COLO829 (cell line): ENCODE measurements at places on chromosomes 11 and 22.

- DNase-seq, result no peak
These were observed 715.9 kb upstream of the API5 start for GRCh38 chr11:42595876-42596275.

GRCh38 chr11:1015826-1016545 is 20.5 kb downstream of the MUC6 start:
- no peak for DNase-seq

- no peak for DNase-seq
These were observed 61.3 kb downstream of the DENND5A start for GRCh38 chr11:9203691-9204311.

DNA sequence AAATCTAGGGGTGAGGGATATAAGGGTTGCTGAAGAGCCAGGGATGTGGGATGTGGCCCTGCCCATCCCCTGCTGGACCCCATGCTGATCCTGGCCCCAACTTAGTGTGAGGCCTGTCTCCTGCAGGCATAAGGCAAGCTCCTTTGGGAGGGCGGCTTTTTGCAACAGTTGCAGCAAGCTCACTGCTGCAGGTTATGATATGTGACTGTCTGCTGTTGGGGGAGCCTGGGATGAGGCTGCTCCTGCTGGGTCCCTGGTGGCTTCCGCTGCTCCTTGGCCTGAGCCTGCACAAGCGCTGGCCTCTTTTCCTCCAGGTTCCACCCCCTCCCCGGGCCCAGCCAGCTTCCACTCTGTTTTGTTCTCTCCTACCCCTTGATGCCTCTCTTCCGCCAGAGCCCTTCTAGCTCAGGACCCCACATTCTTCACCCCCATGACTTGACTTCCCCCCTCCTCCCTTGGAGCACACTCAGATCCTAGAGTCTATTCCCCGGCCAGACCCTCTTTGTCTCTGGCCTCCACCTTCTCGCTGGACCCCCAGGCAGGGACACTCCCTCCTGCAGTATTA is 35.0 kb upstream of the SYT13 start:
- DNase-seq, result no peak

GRCh38 chr11:3169255-3170043 is 4.3 kb upstream of the OSBPL5 start:
- DNase-seq, result no peak

DNA sequence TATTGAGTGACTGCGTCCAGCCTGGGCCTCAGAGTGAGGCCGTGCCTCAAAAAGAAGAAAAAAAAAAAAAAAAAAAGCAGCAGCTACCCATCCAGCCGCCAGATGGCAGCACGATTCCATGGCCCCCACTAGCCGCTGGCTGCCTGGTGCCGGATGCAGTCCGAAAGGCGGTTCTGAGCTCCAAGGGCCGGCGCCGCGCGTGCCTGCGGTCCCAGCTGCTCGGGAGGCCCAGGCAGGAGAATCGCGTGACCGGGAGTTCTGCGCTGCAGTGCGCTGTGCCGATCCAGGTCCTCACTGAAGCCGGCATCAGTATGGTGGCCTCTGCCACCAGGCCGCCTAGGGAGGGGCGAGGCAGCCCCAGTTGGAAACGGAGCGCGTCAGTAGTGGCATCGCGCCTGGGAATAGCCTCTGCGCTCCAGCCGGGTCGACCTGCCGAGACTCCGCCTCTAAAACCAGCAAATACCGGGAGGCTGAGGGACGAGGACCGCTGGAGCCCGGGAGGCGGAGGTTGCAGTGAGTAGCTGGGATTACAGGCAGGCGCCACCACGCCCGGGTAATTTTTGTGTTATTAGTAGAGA is 19.3 kb downstream of the SCARF2 start:
- peak; percentile 82 for DNase-seq

DNA sequence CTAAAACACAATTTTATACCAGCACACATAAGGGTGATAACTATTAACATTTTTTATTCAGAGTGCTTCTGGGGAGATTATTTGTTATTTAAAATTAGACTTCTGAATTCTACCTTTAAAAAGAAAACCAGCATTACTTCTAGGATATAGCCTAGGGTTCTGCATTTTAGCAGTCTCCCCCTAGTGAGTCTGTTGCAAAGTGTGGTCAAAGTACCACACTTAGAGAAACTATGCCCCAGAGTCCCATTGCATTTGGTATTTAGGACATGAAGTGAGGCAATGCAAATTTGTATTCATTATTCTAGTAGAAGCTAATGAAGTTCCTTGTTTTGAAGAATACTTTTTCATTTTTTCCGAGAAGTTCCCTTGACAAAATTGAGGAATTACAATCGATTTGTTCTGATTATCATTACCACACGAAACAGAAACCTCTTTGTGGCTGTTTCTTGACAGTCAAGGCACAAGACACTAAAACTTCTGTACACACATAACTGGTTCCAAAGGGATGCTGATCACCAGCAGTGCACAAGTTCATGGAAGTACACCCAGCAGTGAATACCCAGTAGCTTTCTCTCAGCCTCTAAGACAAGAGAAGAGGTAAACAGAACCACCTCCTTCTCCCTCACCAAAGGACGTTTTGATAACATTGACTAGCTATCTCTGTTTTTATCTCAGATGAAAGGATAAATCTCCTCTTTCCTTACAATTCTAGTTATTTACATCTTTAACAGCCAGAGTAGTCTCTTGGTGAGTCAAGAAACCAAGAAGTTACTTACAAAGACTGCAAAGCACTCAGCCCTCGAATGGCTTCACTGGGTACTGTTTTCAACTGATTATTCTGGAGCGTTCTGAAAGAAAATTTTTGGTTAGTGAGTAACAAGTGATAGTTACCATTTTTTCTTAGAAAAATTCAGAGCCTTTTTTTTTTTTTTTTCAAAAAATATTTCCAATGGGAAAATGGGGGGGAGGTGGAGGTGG is 27.6 kb upstream of the CCDC34 start:
- DNase-seq, result no peak

GRCh38 chr11:45513821-45514340 is 151.5 kb downstream of the CHST1 start:
- no peak for DNase-seq

- DNase-seq, result peak; percentile 65
These were observed 167.0 kb upstream of the RASSF10 start for GRCh38 chr11:12841946-12842630.

- DNase-seq, result peak; percentile 96
These were observed 8.2 kb upstream of the TBC1D22A start for GRCh38 chr22:46754110-46754799.

DNA sequence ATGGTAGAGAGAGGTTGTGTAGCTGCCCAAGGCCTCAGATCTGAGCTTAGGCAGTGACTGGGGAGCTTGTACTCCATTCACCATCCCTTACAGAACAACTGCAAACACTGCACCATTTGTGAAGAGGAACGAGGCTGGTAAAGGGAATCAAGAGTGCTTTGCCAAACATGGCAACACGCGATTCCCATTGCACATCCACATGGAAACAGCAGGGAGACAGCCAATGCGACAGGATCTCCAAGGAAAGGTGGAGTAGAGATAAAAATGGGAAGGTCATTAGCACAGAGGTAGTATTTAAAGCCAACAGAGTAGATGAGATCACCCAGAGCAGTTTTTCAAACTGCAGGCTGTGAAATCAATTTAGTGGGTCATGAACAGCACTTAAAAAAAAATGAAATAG is 42.0 kb downstream of the TCF20 start:
- DNase-seq, result no peak

- no peak for DNase-seq
These were observed 1034.3 kb downstream of the LRRC4C start for GRCh38 chr11:40425168-40425567.

DNA sequence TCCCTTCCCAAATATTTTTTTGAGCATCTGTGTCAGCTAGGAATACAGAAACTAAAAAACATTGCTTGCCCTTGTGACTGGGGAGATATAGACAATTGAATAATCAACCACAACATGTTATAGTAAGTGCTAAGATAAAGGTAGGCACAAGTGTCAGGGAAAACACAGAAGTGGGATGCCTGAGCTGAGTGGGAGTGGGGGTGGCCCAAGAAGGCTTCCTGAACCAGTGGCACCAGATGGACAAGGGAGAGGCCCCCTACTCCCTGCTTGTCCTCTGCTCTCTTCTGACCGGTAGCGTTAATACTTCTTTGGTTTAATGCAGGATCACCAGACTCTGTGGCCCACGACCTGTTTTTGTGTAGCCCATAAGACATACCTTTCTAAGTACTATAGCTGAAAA is 48.8 kb downstream of the PACS1 start:
- DNase-seq, result no peak

DNA sequence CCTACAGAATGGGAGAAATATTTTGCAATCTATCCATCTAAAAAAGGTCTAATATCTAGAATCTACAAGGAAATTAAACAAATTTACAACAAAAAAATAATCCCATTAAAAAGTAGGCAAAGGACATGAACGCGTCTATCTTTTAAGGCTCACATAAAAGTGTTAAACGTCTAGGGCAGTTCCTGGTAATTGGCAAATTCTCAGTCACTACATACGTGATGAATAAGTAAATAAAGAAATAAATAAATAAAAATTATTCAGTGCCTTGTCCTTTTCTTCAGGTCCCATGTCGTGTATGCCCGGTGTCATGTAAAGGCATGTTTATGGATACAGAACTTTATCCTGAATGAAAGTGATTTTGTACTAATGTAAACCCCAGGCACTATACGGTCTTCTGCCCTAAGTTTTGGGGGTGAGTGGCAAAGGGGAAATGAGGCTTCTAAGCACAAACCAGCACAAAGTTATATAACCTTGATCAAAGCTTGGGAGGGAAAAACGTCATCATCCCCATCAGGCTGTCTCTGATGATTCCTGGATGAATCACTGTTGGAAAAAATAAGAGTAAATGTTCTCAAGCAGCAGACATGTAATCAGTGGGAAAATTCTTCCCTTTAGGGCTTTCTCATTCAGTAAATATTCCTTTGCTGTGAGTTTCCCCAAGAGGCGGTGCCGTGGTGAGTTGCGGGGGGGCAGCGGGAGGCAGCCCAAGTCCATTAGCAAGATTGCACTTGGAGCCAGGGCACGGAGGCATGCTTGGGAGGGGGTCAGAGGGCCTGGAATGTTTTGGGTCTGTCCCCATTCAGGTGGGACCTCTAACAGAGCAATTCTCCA is 30.4 kb upstream of the MICAL2 start:
- peak; percentile 91 for DNase-seq

DNA sequence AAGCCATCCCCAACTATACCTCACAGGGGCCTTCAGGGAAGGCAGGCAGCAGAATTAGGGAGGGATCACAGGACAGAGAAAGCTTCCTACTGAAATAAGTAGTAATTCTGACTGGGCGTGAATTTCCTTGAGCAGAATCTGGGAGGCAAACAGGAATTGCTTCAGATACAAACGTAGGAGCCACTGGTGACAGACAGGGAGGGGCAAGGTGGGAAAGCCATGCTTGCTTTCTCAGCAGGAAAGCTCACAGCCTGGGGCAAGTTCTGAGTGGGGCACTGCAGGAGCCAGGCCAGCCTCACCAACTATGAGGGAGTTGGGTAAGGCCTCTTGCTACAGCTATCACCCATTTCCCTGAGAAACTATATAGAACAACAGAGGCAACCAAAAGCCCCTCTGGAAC is 43.6 kb downstream of the ARHGAP32 start:
- DNase-seq, result no peak

DNA sequence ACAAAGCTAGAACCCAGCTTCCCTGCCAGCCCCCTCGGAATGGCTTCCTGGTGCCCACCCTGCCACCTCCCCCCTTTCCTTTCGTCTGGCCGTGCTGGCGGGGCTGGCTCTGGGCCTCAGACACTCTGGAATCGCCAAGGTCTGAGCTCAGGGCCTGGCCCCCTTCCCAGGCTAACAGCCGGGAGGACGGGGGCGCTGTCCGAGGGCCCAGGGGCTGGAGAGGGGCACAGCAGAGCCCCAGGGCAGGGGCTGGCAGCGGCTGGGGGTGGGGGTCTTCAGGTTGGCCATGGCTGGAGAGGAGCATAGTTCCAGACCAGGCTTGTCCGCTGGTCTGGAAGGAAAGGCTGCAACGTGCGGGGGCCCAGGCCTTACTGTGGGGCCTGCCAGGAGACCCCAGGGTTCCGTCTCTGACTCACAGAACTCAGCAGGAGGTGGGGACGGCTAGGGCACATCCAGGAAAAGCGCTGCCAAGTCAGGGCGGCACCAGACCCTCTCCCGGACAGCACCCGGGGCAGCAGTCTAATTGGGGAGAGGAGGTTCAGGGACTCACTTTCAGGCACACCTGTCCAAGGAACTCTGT is 861 bp upstream of the LTBP3 start:
- no peak for DNase-seq

DNA sequence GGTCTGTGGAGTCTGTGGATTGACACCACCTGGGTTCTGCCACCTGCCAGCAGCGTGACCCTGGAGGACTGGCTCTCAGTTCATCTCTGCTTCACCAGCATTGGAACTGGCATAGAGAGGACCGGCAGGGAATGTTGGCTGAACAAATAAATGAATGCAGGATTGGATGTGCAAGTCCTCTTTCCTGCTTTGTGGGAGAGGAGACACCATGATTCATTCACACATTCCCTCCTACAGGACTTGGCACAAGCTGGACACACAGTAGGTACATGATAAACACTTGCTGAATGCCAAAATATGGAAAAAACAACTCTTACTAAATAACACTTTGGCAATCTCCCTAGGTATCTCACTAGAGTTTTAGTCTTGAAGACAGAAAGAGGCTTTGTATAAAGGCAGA is 116.6 kb upstream of the NARS2 start:
- no peak for DNase-seq

- no peak for DNase-seq
These were observed 8.2 kb downstream of the VPS37C start for GRCh38 chr11:61152816-61153592.

GRCh38 chr22:42608823-42609361 is 5.8 kb downstream of the POLDIP3 start:
- peak; percentile 88 for DNase-seq

DNA sequence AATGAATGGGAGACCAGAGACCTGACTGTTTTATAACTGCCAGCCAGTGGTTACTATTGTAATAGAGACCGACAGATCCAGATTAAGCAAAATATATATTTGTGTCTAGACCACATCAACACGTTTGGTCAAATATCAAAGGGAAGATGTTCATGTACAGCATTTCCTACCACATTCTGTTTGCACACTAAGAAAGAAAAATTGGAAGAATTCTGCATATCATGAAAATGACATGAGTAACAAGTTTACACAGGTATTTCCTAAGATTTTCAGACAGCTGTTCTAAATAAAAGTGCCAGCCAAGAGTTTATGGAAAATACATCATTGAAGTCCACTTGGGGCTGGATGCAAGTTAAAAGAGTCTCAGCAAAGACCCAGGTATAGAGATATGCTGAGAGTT is 145.5 kb upstream of the ANO3 start:
- DNase-seq, result no peak

DNA sequence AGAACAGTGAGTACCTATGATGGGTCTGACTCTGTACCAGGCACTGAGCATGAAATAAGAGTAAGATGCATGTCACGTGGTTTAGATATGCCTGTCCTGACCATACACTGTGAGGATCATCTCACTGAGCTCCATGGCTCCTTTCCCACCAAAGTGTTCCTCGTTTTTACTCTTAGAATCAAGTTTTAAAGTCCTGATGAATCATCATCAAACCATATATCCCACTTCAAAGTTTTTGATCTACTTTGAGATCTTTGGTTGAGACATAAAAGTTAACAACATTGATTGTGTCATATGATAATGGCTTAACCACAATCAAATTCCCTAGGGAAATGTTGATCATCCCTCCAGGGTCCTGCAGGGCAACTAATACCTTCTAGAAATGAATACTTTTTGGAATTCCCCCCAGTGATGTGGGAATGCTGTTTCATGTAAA is 12.8 kb downstream of the ETS1 start:
- peak; percentile 13 for DNase-seq

- DNase-seq, result no peak
These were observed 27.3 kb upstream of the PSMA1 start for GRCh38 chr11:14547440-14547839.

- no peak for DNase-seq
These were observed 22.1 kb upstream of the CTR9 start for GRCh38 chr11:10728789-10729472.

- DNase-seq, result no peak
These were observed 2.3 kb upstream of the ST3GAL4 start for GRCh38 chr11:126352934-126353801.
